Suppressor macrophage (primary cell): ENCODE measurements at places on chromosomes 2 and 18.

- DNase-seq = peak; percentile 71
Observed at GRCh38 chr2:38622210-38622609, 19.5 kb upstream of the HNRNPLL start.

- no peak for DNase-seq
Observed at GRCh38 chr2:102630458-102630857, 11.1 kb downstream of the SLC9A2 start.

- peak; percentile 40 for DNase-seq
Observed at GRCh38 chr2:218310853-218311540, 18.7 kb upstream of the TMBIM1 start.

- no peak for DNase-seq
Observed at GRCh38 chr2:102434655-102435381, 11.9 kb downstream of the IL18RAP start.

- DNase-seq = no peak
Observed at GRCh38 chr2:166343467-166343866, 32.3 kb downstream of the SCN9A start.

DNA sequence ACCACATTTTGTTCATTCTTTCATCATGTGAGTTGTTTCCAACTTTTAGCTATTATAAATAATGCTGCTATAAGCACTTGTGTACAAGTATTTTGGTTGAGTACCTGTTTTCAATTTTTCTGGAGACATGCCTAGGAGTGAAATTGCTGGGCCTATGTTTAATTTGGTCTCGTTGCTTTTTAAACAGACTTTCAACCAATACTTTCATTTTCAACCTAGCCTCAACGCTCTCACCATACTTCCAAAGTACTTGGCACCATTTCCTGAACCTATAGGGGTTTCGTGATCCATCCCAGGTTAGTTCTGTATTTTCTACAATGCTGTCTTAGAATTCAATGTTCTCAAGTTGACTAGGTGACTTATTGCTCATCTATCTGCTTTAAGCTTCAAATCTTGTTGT is 126.1 kb downstream of the SRBD1 start:
- DNase-seq = no peak

GRCh38 chr2:2266699-2267449 is 64.2 kb downstream of the MYT1L start:
- DNase-seq = no peak

- DNase-seq = no peak
Observed at GRCh38 chr2:190447766-190448165, 39.6 kb downstream of the MFSD6 start.

DNA sequence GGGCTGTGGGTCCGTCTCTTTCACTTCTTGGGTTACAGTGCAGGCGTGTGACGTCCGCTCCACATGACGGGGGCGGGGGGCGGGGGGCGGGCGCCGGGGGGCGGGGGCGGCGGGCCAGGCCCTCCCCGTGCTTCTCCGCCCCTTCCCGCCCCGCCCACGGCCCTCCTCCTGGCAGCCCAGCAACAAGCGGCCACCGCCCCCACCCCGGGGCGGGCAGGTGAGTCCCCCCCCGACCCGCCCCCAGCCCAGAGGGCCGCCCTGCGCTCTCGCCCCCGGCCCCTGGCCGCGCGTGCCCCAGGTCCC is 3.6 kb downstream of the ZNF516 start:
- peak; percentile 78 for DNase-seq

GRCh38 chr2:10977003-10977402 is 65.3 kb downstream of the KCNF1 start:
- peak; percentile 52 for DNase-seq

- no peak for DNase-seq
Observed at GRCh38 chr18:79940814-79941472, 10.5 kb downstream of the SLC66A2 start.

- no peak for DNase-seq
Observed at GRCh38 chr2:198146346-198146940, 342.1 kb downstream of the PLCL1 start.

- no peak for DNase-seq
Observed at GRCh38 chr2:190186238-190186637, 123.7 kb upstream of the MSTN start.

GRCh38 chr18:62389761-62390481 is 64.8 kb downstream of the TNFRSF11A start:
- DNase-seq = no peak

- no peak for DNase-seq
Observed at GRCh38 chr2:219886615-219887014, 259.2 kb downstream of the SLC4A3 start.

- no peak for DNase-seq
Observed at GRCh38 chr2:39380525-39381150, 56.4 kb downstream of the MAP4K3 start.

GRCh38 chr2:238697193-238698071 is 150.5 kb upstream of the TWIST2 start:
- DNase-seq = no peak

DNA sequence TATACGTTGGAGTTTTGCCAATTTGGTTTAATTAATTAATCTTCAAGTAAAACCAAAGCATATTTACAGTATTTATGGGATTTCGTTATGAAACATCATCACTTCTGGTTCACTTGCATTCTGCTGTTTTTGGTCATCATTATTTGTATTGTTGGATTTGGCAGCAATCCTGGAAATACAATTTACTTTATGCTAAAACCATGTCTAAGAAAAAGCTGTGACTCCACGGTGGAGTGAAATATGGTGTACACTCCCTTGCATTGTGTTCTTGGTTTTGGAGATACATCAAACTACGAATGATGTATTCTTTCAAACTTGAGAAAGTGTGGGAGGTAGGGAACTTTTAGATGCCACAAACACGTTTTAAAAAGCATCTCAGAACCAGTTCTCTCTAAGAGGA is 106.4 kb downstream of the CTAGE1 start:
- DNase-seq = no peak

- peak; percentile 41 for DNase-seq
Observed at GRCh38 chr18:47397671-47398319, 146.3 kb upstream of the SKOR2 start.

- DNase-seq = no peak
Observed at GRCh38 chr2:9262671-9263171, 56.1 kb downstream of the ASAP2 start.

- DNase-seq = no peak
Observed at GRCh38 chr2:70935468-70936164, at the start of gene ATP6V1B1. Gene ATP6V1B1 (plus strand): TSS chr2:70935900. CDS start chr2:70935955, 55 bp downstream.

- no peak for DNase-seq
Observed at GRCh38 chr18:59145055-59145454, 5.4 kb downstream of the SEC11C start.

DNA sequence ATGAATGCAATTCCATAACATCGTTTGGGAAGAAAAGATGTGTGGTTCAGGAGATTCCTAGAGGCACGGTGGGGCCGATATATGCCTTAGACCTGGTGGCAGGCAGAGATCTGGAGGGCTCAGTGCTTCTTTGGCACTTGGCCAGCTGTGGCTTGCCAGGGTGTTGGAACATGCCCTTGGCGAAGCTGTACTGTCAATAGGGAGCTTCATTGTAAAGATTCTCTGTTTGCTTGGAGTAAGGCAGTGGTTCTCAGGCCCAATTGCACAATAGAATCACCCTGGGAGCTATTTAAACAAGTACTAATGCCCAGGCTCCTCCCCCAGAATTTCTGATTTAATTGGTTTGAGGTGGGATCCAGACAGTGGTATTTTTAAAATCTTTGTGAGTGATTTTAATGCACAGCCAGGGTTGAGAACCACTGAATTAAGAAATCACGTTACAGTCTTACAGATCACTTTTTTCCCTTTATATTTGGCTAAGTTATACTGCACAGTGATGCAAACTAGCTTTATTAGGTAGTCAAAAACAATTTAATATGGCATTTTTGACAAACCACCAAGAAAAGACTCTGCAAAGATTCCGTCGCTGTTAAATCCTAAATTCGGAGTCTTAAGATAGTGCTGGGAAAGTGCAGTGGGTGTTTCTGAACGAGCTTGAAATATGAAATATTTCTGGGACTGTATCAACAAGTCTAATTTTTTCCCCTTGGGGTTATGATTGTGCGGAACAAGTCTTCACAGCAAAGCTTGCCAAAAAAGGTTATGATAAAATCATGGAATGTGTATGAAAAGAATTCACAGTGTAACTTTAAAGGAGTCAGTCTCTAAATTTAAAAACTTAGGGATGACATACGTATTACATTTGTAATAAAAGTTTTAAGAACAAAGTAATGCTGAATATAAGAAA is 78.0 kb downstream of the CRIM1 start:
- DNase-seq = no peak

DNA sequence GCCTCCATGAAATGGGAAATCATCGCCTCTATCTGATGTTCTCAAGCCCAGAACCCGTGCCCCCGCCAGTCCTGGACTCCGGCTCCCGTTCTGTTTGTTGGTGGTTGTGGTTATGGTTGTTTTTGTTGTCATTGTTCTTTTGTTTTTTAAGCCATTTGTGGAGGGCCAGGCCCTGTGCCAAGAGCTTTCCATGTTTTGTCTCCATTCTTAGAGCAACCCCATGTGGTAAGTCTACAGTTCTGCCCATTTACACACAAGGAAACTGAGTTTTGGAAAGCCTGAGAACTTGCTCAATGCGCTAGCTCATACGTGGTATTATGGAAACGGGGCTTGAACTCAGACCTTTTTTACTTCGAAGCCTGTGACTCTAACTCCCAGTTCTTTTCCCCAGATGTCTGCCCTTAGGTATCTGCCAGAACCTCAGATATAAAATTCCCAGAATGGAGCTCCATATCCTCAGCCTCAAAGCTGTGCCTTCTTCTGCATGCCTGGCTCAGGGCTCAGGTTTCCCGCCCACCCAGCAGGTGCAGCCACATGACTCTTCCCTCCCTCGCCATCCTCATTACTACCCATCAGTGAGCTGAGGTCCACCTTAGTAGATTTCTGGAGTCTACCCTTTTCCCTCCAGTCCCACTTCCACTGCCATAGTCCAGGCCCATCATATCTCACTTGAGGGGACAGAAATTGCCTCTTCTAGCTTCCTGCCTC is 194.1 kb downstream of the KLHL29 start:
- DNase-seq = no peak

- no peak for DNase-seq
Observed at GRCh38 chr2:233996000-233996399, 54.5 kb upstream of the SPP2 start.

DNA sequence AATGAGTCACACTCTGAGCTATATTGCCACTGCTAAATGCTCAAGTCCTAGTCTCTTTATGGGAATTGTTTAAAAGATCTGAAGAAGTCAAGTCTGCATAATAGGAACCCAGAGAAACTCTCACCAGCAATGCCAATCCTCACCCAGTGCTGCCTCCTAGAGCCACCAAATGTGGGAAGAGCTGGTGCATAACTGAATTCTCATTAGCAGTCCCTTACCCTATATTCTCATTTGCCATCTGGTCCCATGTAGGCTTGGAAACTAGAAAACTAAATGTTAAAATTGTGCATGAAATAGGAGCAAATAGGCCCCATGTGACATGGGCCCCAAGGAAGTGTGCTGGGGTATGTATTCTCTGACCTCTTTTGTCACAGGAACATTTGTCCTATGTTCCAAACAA is 224.4 kb upstream of the SMAD2 start:
- DNase-seq = no peak

GRCh38 chr18:2894841-2895370 is 48.1 kb downstream of the EMILIN2 start:
- no peak for DNase-seq

GRCh38 chr2:226860087-226860486 is 24.2 kb downstream of the RHBDD1 start:
- DNase-seq = no peak

DNA sequence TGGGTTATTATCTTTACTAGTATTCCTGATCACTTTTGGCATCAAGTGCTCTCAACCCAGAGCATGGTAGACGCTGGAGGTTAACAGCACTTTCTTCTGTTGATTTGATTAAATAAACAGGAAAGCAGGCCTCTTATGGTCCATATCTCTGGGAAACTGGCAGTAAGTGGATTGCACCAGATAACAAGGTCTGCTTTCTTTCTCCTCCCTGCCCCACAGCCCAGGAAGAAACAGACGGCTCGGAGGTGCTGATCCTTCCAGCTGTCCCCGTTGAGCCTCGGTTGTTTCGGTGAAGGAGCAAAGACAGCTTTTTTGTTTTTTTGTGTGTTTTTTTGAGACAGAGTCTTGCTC is 100.8 kb upstream of the KCTD1 start:
- DNase-seq = no peak

DNA sequence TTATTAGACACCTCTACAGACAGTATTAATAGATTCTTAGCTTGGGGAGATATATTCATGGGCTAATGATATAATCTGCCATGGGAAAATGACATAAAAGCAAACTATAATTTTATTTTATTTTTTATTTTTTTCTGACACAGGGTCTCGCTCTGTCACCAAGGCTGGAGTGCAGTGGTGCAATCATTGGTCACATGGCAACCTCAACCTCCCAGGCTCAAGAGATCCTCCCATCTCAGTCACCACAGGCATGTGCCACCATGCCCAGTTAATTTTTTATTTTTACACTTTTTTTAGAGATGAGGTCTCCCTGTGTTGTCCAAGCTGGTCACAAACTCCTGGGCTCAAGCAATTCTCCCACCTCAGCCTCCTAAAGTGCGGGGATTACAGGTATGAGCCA is 39.3 kb downstream of the RTN4 start:
- DNase-seq = peak; percentile 62

DNA sequence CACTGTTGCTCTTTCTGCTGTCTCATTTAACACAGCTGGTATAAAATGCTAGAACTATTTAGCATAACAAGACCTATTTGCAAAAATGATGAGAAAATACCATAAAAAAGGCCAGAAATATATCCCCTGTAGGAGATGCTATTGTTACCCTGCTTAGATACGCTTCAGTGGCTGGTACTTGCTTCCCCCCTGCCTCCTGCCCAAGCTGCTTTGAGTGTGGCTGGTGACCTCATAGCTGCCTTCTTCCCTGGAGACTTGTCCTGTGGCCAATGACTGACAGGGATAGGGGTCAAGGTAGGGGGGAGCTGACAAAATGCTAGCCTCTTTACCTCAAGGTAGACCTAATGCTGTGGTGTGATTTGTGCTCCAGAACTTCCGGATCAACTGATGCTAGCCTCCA is 150.2 kb upstream of the ZEB2 start:
- DNase-seq = no peak

- no peak for DNase-seq
Observed at GRCh38 chr2:120580709-120581108, 155.0 kb upstream of the GLI2 start.

- DNase-seq = no peak
Observed at GRCh38 chr2:201349601-201350000, 7.5 kb downstream of the FLACC1 start.

DNA sequence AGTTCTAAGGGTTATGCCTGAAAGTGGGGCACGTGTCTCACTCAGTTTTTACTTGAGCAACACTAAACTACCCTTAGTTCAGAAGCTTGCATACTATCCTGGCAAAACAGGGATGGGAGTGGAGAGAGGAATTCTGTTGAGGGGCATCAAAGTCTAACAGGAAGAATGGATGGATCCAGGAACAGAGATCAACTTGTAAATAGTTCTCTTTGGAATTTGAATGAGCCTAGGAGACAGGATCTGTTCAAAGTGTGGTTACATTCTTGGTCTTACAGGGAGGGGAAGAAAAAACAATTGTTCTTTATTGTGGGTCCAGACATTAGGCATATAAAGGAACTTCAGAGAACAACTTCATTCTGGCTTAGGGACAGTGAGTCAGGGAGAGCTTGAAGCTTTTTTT is 560.2 kb downstream of the CNTNAP5 start:
- no peak for DNase-seq
